Hematopoietic multipotent progenitor cell treated with erythropoietin and hydrocortisone succinate and interleukin-3 and kit ligand, for 17 days (in vitro differentiated cells): ENCODE measurements at places on chromosomes 4 and X.
A peak's percentile ranks its signal among the peaks of the same experiment; 100 is the strongest.

- DNase-seq = no peak
These were observed 2.7 kb downstream of the GASK1B start for GRCh38 chr4:158169931-158170690.

- DNase-seq = no peak
These were observed 233.3 kb downstream of the STPG2 start for GRCh38 chr4:97910005-97910404.

GRCh38 chrX:136028383-136028984, 43.2 kb downstream of the SLC9A6 start:
- peak; percentile 32 for DNase-seq

GRCh38 chr4:168522829-168523489, 26.1 kb downstream of the PALLD start:
- DNase-seq = no peak

DNA sequence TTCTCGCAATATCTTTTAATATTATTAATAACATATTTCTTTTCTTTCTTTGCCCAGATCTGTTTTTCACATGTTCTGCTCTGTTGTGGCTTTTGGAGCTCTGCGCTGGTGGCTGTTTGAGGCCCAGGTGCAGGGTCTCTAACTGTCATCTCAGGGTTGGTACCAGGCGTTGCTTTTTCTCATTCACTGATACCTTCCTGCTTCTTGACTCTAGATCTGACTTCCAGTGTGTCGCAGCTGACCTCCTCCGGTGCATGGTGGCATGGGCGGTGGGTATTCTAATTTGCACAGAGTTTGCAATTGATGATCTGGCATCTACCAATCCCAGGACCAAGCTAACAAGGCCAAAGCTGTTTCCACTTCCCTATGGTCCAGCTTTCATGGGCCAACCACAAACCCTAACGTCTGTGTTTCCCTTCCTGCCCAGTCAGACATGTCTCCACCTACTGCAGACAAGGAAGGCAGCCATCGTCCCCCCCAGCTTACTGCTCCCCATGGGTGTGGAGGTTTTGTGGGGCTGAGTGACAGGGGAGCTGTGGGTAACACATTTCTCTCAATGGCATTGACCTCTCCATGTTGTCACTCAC, 25.2 kb downstream of the LETM1 start:
- DNase-seq = no peak

- DNase-seq = no peak
These were observed 107.8 kb downstream of the GABRA3 start for GRCh38 chrX:152343306-152343705.

DNA sequence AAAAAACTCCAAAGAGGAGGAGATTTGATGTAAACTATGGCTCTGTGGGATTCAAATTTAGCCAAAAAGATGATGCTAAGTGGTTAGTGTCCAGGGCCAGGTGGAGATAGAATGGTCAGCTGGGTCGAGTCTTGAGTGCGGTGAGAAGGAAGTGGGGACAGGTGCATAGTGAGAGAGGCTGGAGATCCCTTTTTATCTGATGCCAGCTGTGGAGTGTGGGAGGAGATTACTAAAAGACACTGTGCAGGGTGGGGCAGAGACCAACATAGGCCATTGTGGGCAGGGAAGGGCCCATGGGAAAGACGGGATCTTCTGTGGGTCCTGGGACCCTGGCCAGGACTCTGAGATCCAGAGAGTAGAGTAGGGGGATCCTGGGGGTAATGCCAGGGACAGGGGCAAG, 34.6 kb upstream of the LEF1 start:
- no peak for DNase-seq

DNA sequence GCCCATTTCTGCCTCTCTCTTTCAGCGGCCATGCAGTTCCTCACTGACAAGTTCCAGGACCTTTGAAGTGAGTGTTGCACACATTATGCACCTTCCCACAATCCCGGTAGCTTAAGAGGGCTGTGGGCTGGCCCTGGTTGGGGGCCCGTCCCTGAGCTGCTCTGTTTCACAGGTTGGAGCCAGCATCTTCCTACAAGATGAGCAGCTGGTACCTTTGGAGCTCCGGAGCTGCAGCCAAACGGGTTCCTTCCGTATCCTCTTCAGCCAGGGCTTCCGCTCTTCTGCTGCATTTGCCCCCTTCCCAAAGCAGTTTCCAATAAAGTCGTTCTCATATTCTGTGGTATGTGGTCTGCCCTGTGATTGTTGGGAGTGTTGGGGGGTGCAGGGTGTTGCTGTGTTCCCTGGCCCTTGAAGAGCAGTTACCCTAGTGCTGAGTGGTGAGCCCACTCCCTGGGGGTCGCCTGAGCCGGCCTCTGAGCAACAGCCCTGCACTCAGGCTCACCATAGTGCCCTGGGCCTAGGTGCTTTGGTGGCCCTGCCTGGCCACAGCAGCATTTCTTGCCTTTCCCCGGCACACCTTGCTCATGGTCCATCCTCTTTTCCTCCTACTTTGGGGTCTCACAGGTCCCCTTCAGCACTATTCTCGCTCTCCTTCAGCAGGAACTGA, 60.4 kb downstream of the CXorf49B start:
- no peak for DNase-seq

GRCh38 chr4:3287972-3288570, 4.8 kb upstream of the RGS12 start:
- DNase-seq = no peak

GRCh38 chrX:113384628-113385027, 544.0 kb upstream of the AMOT start:
- DNase-seq = no peak

DNA sequence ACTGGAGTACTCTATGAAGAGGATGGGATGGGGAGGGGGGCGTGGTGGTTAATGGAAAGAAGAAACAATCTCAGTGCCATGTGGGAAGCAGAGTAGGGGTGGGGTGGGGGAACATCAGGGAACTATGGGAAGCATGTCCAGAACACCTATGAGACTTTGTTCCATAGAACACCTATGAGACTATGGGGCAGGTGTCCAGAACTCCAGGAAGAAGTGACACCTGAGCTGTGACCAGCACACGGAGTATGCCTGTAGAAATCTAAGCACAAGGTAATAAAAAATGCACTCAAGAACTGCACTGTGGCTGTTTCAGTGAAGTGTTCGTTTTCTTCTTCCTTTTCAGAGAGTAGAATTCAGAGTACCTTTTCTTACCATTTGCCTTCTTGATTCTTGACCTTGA, 704.8 kb upstream of the TENM3 start:
- no peak for DNase-seq

DNA sequence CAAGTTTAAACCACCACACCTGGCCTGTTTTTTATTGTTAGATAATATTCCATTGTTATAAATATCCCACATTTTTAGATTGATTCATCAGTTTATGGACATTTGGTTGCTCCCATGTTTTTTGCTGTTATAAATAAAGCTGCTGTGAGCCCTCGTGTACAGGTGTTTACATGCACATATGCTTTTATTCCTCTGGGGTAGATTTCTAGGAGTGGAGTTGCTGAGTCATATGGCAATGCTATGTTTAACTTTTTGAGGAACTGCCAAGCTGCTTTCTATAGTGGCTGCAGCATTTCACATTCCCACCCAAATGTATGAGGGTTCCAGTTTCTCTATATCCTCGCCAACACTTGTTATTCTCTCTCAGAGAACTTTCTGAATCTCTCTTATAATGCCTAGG, 90.5 kb downstream of the TBL1X start:
- DNase-seq = peak; percentile 14

GRCh38 chr4:124953061-124953460, 240.5 kb upstream of the ANKRD50 start:
- DNase-seq = no peak
